NCI-H1105 (cell line): ENCODE measurements at places on chromosomes 12 and 14.

- no peak for DNase-seq
Observed at GRCh38 chr12:108789546-108789945, 58.2 kb upstream of the CORO1C start.

- no peak for DNase-seq
Observed at GRCh38 chr12:75170640-75171185, 38.9 kb downstream of the KCNC2 start.

DNA sequence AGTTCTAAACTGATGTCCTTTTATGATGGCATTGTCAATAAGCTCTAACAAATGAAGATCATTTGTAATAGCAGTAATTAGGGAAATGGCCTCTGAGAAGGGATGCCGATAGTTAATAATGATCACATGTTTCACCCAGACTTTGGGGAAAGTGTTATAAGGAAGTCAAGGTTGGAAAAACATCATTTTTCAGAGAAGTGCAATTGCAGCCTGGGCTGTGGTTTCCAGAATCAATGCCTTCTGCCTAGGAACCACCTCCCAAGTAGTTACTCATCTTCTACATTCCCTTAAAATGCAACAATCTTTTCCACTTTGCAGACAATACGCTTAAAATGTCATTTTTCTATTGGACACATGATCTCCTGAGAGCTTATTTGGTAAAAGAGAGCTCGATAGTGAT, 879 bp downstream of the EDDM3A start:
- DNase-seq: no peak

DNA sequence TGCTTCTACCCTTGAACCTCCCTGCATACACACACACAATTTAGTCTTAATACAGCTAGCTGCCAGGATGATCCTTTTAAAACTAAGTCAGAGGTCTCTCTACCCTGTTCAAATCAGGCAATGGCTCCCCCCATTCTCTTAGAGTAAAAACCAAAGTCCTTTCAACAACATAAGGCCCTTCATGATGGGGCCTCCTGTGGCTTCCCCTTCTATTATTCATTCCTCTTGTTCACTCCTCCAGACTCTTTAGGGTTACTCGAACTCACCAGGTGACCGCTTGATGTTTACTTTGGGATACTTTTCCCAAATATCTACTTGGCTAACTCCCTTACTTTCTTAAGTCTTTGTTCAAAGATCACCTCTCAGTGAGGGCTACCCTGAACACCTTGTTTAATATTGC, 30.4 kb downstream of the DENND5B start:
- no peak for DNase-seq

DNA sequence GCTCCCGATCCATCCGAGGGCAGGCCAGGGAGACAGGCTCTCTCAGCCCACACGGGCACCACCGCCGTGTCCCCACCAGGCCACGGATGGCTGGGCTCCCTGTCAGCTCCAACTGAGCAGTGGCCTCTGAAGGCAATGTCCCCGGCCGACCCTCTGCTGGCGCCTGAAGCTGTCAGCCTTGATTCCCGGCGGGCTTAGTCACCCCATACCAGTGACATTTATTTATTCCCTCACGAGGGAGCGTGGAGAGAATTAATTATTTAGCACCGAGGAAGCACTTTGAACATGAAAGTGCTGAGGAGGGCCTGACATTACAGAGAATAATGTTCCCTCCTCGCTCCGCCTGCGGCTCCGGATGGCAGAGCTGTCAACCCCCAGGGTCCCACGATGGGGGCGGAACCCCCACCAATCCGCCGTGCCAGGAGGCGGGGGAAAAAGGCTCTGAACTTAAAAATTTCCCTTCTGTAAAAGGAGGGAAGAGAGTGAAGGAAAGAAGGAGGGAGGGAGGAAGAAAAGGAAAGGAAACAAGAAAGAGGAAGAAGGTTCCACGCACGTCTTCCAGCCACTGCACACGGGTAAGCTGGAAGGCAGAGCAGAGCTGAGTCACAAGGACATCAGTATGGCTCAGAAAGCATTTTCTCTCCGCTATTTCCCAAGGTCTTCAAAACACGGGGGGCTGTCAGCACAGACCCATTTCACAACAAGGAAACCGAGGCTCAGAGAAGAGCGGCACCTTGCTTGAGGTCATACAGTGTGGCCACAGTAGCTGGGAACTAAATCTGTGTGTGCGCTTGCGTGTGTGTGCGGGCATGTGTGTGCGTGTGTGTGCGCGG, 108.7 kb upstream of the NCOR2 start:
- DNase-seq: no peak

DNA sequence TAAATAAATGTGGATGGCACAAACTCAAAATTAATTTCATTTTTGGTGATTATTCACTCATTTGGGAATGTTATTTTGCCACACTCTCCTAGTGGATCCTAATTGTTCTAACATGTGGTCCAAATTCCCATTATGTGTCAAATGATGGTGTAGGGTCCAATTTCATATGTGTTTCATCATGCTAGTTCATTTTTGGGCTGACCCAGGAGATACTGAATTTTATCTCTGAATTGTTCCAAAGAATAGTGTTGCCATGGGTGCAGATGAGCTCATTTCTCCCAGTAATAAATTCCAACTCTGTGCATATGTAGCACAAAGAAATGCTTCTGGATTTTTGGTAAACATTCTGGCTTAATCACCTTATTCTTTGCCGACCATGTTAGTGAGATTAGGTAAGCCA, 23.5 kb upstream of the SEL1L start:
- DNase-seq: no peak

DNA sequence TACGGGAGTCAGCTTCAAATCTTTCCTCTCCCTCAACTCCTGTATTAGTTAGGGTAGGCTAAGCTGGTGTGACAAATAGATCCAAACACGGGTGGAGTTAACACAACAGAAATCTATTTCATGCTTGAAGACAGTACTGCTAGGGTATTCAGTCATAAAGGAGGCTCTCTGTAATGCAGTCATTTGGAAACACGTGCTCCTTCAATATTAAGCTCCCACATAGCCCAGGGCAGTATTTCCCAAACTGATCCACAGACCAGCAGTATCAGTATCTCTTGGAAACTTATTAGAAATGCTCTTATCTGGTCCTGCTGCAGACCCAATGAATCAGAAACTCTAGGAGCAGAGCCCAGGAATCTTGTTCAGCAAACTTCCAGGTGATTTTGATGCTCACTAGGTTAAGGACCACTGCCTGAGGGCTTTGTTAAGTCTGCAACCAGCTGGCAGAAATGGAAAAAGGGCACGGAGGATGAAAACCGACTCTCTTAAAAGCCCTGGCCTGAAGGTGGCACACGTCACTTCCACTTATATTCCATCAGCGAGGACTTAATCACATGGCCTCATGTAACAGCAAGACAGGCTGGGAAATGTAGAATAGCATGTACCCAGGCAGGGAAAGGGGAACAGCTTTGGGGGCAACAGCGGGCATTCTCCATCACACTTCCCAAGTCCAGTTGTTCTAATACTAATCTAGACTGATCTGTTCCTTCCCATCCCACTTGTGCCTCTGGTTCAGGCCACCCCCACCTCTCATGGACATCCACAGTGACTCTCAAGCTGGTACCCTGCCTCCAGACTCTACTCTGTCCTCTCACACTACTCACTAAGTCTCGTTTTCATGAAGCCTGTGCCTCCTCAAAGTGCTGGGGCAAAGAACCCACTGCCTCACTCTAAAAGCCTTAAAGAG, 38.2 kb upstream of the RIC8B start:
- no peak for DNase-seq

DNA sequence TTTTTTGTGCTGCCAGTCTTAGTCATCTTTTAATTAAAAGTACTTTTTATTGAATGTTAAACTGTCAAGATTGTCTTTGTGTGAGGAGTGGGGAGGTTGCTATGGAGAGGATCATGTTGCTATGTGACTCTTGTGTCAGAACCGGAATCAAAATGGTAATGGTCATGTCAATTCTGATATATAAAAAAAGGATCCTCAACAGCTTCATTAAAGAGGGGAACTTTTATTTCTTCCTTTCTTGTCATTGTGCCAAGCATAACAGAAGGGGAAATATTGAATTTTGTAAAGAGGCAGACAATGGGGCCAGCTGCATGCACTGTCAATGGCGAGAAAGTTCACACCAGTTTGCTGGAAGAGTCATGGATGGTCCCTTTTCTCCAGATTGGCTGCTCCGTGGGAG, 564.8 kb downstream of the VRK1 start:
- peak; percentile 31 for DNase-seq

GRCh38 chr12:31226639-31227038, 99.3 kb downstream of the SINHCAF start:
- DNase-seq: no peak

GRCh38 chr14:73795974-73796373, 55.7 kb upstream of the PTGR2 start:
- DNase-seq: no peak

GRCh38 chr12:79524507-79525148, 166.1 kb downstream of the PAWR start:
- no peak for DNase-seq

DNA sequence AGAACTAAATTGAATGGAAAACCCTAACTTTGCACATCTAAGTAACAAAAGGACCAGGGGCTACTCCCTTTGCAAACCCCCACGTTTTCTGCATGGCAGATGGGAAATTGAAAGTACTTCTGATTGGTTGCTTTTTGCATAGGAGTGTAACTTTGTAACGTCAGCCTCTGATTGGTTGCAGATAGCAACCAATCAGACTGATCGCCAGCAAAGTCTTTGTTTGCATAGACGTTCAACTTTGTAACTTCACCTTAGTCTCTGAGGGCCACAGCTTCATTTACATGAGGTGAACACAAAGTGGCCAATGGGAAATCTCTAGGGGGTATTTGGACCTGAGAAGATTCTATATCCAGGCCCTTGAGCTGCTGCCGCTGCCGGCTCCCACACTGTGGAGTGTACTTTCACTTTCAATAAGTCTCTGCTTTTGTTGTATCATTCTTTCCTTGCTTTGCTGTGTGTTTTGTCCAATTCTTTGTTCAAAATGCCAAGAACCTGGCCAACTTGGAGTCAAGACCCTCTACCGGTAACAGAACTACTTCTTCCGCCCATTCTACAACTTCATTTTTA, 102.5 kb upstream of the PRICKLE1 start:
- no peak for DNase-seq

DNA sequence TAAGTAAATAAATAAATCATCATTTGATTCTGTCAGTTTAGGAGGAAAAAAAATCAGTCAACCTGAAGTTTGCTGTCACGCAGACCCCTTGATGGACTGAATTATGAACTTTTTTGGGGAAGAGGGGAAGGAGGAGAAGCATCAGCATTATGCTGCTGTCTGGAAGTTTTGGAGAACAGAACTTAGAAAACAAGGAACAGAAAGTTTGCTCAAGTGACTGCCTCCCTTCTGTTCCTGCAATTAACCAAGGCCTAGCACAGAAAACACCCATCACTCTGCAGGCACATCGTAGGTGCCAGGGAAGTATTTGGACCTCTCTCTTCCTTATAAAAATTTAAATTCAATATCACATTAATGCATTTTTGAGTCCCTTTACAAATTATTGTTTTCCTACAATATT, 283.8 kb downstream of the VRK1 start:
- DNase-seq: no peak

DNA sequence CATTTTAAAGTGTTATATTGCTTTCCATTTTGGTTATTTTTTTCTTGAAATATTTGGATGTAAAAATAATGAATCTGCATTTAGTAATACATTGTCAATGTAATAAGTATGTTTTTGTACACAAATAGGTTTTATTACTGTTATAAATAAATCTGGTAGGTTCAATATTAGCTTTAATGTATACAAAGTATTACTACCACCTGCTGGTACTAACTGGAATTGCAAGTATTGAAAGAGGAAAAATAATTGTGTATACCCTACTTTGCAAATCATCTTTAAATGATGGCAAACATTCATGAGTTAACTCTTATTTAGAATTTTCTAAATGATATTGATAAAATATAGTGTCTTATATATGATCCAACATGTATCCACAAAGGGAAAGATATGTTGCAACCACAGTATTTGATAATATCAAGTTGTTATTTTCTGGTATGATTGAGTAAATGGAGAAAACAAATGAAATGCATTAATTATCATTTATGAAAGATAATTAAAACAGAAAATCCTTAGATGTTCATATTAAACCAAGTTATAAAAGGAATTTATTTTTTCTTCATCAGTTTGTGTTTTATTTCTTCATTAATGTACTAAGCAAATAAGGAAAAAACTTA, 3.2 kb downstream of the OR4K2 start:
- no peak for DNase-seq

GRCh38 chr12:52187640-52188039, 4.2 kb downstream of the KRT80 start:
- no peak for DNase-seq

DNA sequence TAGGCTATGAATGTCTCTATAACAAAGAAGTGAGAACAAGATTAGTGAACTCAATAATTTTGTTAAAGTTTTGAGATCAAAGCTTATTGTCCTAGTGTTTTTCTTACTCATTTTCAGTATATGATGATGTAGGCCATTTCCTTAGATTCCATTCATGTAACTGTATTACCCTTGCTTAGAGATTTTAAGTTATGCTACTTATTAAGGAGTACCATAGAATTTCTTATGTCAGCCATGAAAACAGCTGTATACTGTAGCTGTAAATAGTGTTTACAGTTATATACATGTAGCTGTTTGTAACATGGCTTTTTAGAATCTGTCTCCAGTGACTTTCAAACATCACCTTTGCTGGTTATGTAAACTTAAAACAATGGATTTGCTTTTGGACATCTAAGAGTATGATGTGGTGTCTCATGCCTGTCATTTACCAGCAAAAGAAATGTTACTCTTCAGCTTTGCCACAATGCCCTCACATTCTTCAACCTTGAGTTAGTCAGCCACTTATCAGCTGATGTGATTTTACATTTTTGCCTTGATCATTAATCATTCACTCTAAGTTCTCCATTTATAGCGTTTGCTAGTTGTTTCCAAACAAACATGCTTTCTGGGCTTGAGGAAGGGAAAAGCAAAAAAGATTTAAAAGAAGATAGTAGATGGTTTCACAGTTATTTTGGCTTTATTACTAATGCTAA, 55.5 kb downstream of the SLC16A7 start:
- DNase-seq: no peak

DNA sequence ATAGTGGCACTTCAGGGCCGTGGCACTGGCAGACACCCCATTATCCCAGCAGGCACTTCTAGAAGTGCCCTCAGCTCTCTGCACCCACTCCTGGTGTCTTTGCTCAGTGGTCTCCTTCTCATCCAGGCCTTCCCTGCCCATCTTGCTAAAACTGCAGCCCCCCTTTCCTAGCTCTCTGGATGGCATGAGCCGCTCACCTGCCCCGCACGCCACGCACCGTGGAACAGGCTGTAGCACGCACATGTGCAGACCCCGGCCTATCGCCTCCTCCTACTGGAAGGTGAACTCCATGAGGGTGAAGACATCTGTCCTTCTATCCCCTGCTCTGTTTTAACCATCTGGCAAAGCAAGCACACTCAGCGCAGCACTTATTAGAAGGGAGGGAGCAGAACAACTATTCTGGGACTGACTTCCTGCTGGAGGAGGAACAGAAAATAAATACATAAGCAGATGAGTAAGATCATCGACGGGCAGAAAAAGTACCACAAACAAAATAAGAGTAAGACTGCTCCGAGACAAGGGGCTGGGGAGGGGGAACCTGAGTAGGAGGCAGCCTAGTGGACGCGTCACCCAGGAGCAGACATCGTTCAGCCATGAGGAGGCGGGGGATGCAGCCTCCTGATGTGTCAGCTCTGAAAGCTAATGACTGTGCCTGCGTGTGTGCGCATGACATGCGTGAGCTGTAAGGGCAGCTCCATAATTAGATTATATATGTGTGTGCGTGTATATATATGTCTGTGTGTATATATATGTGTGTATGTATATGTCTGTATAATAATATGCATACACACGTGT, 7.8 kb upstream of the FZD10 start:
- no peak for DNase-seq
